ENCODE measurements at places on chromosomes 7 and 10.

- no peak for DNase-seq
Observed at GRCh38 chr7:86913709-86914108, 145.7 kb downstream of the ELAPOR2 start.

GRCh38 chr10:82267014-82267413 lies 392.0 kb downstream of the NRG3 start:
- DNase-seq = no peak

GRCh38 chr7:139825666-139826290 lies 3.3 kb upstream of the TBXAS1 start:
- DNase-seq = no peak

DNA sequence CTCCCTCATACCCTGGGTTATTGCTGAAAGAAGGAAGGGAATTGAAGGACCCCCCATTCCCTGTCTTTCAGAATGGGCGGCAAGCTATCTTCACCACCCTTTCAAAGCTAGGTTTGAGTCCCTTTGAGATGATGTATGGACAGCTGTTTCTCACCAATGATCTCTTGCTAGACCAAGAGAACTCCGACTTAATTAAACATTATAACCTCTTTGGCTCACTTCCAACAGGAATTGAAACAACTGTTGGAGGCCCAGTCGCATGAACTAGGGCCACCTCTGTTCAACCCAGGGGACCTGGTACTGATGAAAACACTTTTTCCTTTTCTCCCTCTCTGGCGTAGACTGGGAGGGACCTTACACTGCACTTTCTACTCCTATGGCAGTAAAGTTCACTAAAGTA lies 110.6 kb downstream of the ITGB8 start:
- DNase-seq = no peak

DNA sequence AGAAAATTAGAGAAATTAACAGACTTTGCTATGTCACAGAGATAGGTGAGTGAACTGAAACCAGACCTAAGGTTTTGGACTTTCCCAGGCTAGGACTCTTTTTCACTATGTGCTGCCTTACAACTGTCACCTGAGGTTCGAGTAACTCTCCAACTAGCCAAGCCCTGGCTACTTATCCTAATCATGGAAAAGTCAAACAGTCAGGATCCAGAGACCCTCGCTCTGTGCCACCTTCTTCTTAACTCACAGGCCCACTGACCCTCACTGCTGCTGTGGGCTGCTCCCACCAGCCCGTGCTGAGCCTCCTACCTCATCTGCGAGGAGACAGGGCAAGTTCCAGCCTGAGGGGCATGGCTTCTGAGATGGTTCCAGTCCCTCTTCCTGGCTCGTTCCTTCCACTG lies 211.4 kb upstream of the KLF14 start:
- no peak for DNase-seq

DNA sequence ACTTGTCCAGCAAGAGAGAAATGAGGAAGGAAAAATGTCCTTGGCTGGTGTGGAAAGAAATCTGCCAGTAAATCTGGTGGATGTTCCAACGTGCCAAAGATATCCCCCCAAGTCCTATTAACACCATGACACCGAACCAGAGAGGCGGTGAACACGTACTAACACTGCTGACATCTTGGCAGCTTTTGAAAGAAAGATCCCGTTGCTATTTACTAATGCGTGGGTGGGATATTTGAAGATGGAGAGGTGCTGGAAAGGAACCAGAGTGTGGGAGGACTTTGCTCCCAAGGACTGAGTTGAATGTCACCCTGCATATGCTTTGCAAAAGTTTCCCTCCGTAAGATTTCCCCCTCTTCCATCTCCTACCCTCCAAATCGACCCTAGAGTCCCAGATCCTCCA lies 7.9 kb downstream of the CCDC3 start:
- DNase-seq = no peak

DNA sequence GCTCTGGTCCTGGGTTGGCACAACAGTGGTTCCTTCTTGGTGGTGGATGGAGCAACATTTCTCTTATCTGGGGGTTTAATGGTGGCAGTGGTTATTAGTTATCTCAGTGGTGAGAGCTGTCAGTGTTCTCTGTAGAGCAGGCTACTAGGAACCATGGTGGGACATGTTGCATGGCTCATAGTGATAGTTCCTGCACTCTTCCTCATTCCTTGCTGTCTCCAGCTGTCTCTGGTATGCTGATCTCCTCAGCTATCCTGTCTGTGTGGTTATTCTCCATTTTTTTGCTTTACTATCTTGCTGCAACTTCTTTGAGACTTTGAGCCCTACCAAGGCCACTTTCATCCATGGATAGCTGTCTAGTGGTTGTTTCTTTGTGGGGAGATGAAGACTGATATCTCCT lies 44.0 kb downstream of the CCDC7 start:
- DNase-seq = no peak

GRCh38 chr7:31890198-31890597 lies 180.0 kb downstream of the PDE1C start:
- no peak for DNase-seq

GRCh38 chr7:73901231-73901822 lies 40.4 kb downstream of the TMEM270 start:
- DNase-seq = no peak

- DNase-seq = no peak
Observed at GRCh38 chr10:5590816-5591215, 66.1 kb downstream of the CALML3 start.

DNA sequence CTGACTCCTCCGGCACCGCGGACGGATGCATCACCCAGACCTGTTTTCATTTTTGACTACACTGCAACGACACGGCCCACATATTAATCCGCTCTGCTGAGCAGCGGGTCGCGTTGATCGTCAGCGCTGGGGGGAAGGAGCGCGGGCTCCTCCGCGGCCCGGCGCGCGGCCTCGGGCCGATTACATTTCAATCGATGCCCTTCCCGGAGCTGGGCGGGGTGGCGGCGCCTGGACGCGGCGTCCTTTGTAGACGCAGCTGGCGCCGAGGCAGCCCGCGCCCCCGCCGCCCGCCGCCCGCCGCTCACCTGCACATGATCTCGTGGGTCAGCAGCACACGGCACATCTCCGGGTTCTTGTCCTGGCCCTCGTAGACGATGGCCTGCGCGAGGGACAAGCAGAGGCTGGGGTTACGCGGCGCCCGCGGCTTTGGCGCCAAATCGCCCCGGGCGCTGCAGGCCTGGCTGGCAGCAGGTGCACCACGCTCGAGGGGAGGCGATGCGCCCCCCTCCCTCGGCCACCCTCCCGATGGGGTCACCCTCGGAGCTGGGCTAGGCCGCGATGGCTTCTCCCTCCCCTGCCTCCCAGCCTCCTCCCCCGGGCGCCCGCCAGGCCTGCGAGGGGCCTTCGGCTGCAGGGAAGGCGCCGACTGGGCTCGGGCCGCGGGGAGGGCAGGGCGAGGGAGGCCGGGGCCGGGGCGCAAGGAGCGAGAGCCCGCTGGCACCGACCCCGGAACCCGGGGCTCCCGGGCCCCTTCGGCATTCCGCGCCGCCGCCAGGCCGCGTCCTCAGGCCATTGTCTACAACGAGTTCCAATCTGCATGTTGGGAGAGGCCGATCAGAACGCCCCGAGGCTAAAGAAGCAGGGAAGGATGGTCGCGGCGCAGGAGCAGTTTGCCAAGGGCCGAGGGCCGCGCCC lies 5.2 kb downstream of the EBF3 start:
- no peak for DNase-seq

GRCh38 chr10:29069941-29070340 lies 218.9 kb upstream of the LYZL1 start:
- DNase-seq = no peak

- DNase-seq = no peak
Observed at GRCh38 chr7:46421441-46422230, 500.6 kb upstream of the IGFBP3 start.

DNA sequence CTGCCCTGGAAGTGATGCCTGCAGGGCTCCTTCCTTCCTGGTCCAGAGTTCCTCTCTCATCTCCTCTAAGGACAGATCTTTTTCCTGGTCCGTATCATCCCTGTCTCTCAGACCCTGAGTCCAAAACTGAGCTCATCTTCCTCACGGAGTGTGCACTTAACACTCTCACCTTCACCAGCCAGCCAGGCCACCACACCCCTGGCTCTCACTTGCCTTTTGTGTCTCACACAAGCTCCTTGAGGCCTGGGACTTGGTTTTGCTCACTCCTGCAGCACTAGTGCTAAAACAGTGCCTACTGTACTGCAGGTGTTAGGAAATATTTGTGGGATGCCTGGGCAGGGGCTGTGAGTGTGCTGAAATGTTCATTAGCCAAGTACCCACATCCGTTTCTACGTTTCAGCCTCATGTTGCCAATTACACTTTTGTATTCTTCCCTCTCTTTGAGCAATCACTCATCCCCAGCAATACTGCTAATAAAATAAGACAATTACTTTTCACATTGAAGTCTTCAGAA lies 21.4 kb upstream of the PARP12 start:
- DNase-seq = no peak

GRCh38 chr10:109893386-109893785 lies 29.9 kb downstream of the XPNPEP1 start:
- no peak for DNase-seq

DNA sequence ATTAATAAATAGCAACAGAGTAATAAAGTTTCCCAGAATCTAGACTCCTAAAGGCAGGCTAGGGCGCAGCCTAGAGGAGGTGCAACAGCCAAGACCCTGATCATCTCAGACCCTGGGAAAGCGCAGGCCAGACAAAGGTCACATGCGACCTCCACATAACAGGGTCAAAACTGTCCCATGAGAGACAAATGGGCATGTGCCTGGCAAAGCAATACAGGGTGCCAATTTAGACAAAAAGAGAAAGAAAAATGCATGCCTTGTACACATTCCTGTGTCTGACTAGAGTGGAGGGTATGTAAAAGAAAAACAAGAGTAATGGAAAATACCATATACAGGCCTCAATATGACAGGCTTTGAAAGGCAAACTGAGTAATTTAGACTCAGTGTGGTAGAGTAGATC lies 22.2 kb downstream of the MPP7 start:
- DNase-seq = no peak

DNA sequence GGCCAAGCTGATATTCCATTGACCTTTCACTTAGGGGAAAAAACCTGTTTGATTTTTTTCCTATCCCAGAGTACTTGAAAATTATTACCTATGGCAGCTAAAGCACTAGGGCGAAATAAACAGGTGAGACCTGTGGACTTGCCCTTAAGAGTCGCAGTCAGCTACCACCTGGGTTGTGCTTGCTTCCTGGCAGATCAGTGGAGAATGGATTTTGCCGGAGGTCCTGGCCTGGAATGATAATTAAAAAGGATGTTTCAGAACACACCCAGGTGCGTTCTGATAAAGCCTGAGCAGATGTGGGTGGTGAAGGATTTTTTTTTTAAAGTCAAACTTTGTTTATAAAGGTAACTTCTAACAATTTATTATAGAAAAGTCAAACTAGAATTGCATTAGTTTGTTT lies 59.1 kb downstream of the AUTS2 start:
- DNase-seq = no peak

GRCh38 chr10:13669901-13670300 lies 83.1 kb downstream of the PRPF18 start:
- no peak for DNase-seq

DNA sequence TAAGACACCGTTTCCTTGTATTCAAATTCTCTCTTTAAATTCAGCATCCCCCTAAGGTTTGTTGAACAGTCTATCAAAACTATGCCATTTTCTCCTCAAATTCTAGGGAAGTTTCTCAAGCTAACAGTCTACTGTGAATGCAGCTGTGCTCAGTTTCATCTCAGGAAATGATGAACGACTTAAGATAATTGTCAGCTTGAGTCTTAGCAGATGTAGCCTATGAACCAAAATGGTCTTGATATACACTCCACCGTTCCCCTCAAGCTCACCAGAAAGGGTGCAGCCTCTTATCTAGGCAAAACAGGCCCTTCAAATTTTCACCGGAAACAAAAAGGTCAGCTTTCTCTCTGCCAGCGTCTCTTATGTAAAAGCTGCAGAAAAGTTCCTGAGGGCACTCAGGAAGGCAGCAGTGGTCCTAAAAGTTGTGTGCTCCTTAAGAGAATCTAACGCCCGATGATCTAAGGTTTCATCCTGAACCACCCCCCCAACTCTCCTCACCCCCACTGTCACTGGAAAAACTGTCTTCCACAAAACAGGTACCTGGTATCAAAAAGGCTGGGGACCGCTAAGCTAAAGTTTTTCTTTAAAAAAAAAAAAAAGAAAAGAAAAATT lies 2.1 kb downstream of the DNAJC9 start:
- DNase-seq = no peak

DNA sequence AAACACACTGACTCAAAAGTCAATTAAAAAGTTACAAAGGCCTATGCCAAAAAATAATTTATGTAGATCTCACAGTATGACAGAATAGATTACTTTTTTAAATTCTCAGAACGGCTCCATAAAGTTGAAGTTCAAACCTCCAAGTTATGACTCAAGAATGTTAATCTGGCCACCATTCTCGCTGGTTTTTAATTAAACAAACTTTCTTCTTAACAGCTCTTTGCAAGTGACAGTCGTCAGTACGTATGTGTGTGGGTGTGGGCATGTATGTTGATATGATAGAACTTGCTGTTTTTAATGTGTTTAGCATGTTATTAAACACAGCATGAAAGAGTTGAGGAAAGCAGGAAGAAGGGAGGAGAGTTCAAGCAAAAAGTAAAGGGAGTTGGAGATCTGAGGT lies 18.5 kb downstream of the PRKCQ start:
- DNase-seq = no peak

GRCh38 chr7:157682946-157683746 lies 346.3 kb downstream of the DNAJB6 start:
- no peak for DNase-seq

DNA sequence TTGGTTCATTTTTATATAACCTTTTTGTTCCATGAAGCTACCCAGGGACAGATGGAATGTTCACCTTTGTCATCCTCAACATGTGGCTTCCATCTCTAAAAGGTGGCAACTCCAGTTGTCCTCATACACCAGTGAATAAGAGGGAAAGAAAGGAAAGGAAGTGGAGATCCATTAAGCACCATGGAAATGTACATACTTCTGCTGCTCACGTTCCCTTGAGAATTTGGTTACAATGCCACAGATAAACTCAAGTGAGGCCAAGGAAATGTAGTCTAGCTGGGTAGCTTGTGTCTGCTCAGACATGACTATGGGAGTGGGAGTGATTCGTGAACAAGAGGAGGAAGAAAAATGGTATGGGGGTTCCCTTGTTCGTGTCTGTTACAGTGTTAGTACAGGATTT lies 237.1 kb upstream of the FAM3C start:
- no peak for DNase-seq

DNA sequence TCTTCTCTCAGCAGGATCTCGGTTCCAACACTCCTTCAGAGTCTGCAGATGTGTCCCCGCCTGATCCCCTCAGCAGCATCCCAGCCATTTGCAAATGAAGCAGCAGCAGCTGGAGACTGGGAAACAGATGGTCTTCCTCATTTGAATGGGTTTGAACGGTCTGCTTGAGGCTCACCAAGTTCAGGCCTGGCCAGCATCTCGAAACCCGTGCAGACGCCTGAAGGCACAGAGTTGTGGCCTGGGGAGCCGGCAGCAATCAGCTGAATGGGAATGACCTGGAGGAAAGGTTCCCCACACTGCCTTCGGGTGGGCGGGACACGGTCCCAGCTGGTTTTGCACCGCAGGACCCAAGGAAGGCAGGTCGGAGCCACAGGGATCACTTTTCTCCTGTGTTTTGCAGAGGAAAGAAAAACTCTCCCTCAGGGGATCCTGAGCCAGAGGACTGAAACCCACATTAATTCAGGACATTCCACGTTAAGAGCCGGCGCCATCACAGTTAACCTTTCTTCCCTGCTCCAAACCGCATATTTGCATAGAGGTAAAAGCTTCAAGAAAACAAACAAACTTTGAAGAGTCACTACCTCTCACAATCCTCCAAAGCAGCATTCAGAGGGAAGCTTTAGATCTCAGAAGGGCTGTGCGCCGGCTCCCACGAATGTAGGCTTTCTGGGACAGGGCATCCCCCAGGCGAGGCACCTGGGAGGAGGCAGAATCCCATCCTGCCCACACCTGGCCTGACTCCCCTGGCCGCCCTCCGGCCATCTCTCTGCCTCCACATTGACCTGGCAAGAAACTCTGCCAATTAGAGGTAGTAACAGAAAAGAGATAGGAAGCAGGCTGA lies 17.7 kb downstream of the FGFR2 start:
- DNase-seq = no peak

All from activated T-helper 1 cell treated with anti-CD3 and anti-CD28 coated beads, Interleukin-12 subunit alpha, Interleukin-12 subunit beta, Interleukin-2, Interleukin-4 antibody, amounts not matched to agents 30 ng/mL and 10 ng/mL and 1 ng/mL, durations not matched to agents 14 hours and 24 hours and 36 hours (primary cell).